ENCODE measurements at places on chromosomes 6 and 20.

DNA sequence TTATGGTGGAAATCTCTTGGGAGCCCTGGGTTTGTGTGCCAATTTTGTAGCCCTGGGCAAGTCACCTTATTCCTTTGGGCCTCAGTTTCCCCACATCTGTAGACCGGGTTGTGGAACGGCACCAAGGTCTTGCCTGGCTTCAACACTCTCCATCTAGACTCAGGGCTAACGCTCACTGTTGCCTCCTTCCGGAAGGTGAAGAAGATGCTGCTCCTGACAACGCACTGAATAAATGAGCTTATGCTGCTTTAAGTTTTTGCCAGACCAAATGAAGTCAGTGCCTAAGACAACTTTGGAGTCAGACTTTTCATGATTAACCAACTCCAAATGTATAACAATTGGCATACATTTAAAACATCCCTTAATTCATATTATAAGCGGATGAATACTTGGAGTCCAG is 53.1 kb downstream of the PSMG4 start:
- no peak for DNase-seq

DNA sequence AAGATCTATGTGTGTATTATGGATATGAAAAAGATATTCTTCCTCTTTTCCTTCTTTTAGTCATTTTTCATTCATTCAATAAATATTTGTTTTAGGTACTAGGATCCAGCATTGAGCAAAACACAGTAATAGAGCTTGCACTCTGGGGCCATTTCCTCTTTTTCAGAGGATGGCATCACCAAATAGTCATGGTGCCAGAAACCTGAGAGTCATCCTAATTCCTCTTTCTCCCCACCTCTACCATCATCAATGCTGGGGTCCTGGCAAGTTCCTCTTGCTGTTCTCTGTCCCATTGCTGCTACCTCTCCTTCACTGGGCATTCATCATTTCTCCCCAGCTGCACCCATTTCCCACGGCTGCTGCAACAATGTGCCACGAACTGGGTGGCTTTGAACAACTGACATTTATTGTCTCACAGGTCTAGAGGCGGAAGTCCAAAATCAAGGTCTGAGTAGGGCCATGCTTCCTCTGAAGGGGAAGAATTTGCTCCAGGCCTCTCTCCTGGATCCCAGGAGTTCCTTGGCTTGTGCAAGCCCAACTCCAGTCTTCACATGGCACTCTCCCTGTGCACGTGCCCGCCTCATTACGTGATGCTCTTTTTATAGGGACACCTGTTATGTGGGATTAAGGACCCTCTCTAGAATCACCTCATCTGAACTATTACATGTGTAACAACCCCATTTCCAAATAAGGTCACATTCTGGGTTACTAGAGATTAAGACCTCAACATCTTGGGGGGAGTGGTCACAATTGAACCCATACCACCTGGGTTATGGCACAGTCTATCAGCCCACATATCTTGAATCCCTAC is 9.5 kb upstream of the IGF2R start:
- DNase-seq, result no peak

DNA sequence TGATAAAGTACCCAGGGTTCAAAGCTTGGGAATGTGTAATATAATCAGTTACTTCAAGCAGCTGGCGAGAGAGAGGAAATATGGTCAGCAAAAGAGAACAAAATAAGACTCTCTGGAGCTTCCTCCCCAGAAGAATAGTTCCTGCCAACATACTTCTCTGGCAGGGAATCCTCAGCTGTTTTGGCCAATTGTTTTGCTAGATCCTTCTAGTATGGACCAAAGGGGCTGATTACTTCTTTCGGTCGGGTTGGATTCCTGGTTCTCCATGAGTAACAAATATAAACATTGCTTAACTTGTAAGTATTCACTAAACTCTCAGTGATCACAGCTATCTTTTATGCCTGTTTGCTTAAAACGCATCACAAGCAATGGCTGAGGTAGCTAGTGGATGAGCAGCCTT is 31.4 kb upstream of the FBXO9 start:
- no peak for DNase-seq

DNA sequence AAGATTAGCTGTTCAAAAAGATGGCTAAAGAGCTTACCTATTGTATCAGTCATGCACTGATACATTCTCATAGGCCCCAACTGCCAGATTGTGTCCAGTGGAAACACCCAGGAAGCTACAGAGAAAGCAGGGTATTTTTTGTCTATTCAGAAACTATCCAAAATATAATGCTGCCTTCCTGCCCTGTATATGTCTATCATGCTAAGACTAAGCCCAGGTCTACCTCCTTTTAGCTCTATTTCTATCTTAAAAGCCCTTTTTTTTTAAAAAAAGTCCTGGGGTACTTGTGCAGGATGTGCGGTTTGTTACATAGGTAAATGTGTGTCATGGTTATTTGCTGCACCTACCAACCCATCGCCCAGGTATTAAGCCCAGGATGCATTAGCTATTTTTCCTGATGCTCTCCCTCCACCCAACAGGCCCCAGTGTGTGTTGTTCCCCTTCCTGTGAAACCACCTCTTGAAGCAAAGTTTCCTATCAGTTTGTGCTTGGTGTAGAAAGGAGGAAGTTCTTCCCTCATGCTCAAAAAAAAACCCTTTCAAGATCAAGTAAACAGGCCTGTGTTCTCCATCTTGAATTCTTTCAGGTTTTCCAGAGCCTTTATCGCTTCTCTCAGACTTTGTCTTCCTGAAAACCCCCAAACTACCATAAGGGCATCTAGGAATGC is 514 bp downstream of the DEFB129 start:
- DNase-seq, result no peak

DNA sequence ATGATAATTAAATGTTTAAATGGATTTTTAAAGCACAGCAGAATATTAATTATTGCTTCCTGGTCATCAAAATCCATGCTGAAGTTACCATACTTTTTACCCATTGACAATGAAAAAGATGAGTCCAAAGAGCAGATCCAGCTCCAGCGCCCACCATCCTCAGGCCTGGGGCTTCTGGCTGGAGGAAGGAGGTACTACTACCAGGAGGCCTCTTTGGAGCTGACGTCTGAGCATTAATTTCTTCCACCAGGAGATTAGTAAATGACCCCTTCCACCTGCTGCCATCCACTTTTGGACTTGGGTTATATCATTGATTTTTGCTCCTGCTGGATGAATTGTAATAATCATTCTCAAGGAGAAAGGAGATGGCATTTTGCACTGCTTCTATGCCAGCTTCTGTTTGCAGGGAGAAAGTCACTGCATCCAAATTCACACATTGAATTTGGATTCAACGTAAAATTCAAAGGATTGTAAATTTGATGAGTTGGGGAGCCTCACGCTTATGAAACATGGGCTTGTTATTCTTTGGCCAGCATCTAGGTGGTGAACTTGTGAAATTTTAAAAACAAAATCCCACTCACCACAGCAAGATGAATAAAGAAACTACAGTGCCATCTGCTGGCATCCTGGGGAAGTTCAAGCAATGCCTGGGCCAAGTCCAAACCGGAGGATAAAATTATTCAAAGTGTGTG is 121.8 kb downstream of the SASH1 start:
- DNase-seq, result peak; percentile 60

GRCh38 chr6:107490566-107491137 is 735 bp downstream of the SOBP start:
- peak; percentile 43 for DNase-seq

- DNase-seq, result no peak
Observed at GRCh38 chr6:118523216-118523615, 24.9 kb upstream of the PLN start.

DNA sequence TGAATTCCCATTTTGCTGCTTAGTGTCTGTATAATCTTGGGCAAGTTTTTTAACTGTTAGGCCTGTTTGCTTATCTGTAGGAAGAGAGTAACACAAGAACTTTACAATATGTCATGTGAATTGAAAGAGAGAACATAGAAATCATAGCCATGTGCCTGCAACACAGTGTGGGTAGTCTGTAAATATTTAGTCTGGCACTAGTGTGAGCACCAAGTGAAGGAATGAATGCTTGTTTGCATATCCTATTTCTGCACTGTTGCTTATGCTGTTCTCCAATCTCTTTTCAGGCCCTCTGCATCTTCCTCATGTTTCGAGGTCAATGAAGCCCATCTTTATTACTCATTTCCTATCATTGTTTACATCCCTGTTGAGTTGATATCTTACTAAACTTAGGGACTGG is 49.2 kb downstream of the CBFA2T2 start:
- no peak for DNase-seq

GRCh38 chr20:31257364-31257763 is at the start of gene DEFB115:
Gene DEFB115, plus strand, starts transcription at chr20:31257664. Its CDS starts 0 bp downstream, at chr20:31257664.
- no peak for DNase-seq

GRCh38 chr6:107793191-107793590 is 30.9 kb downstream of the SCML4 start:
- peak; percentile 15 for DNase-seq

- no peak for DNase-seq
Observed at GRCh38 chr6:41896281-41896680, 1.1 kb upstream of the USP49 start.

DNA sequence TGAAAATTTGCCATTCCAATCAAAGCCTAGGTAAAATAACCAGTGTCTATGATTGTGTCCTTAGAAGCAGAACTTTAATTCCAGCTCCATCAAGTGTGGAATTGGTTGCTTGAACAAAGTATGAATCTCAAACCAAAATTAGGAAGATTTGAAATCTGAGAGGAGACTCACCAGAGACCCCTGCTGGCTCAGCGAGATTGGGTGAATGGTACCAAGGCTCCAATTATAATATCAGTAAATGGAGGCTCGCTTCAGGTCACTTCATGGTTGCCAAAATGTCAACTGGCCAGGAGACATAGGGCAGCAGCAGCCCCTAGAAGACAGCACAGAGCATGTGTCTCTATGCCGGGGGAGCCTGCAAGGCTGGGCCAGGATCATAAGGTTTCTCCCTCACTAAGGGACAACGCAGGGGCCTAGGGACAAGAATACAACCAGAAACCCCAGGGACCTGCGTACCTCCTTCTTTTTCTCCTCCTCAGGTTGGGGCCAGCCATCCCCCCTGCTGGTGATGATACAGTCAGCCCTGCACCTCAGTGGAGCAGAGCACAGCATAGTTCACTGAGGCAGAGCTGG is 14.0 kb downstream of the RBL1 start:
- DNase-seq, result no peak

DNA sequence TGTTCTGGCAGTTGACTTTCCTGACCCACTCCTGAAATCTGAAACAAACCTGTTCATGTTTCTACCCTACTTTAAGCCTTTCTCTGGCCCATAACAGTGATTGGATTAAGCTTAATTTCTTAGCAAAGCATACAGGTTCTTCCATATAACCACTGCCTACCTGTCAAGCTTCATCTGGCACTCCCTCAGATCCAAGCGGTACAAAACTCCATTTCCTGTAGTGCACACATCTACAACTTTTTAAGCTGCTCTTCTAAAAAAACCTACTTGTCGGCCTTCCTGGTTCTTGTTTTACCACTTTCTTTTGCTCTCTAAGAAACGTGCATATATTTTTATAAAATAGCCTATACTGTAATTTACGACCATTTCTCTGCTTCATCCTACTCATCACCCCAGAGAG is 916 bp upstream of the PPP1R11 start:
- DNase-seq, result no peak

GRCh38 chr6:15436451-15436850 is 190.6 kb downstream of the JARID2 start:
- no peak for DNase-seq

DNA sequence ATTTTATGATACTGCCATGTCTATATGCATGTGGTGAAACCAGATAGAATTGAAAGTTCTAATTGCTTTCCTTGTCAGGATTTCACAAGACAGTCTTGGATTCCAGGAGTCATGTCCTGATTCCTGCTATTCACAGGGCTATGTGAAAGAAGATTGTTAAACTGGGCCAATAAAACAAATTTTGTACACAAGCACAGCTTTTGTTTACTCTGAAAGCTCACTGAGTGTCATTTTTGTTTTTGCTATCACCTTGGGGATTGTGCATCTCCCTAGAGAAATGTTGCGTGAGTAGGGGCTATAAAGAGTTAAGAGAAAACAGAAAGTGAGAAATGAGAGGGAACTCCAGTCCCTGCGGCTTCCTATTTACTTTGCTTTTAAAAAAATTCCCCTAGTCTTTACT is 627.5 kb downstream of the PKHD1 start:
- no peak for DNase-seq

DNA sequence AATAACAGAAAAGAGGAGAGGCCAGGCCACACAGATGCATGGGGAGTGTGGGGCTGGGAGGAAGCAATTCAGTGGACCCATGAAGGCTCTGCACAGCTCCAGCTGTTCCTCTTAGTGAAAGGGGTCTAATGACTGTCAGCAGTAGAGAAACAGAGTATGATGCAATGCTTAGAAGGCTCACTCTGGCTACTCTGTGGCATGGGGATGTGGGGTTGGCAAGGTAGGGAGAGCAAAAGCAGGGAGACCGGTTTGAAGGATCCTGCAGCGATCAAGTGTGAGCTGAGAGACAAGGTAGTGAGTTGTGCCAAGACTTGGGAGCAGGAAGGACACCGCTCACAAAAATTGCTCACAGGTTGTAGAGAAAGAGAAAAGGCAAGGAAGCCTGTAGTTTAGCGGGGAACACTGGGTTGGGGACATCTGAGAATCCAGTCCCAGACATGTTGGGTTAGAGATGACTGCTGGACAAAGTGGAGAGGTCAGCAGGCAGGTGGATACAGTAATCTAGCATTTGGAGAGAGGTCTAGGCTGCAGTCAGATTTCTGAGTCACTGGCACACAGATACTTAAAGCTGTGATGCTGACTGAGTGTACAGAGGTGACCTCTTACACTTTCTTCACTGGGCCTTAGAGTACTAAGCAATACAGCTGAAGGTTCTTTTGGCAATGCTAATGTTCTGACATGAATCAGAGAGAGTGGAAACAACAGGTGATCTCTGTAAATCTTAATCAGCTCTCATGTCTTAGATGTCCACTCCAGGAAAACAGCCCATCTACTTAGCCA is 27.1 kb downstream of the NAPB start:
- no peak for DNase-seq

Measured in NCI-H774 (cell line).